ENCODE measurements at places on chromosomes 3 and 15.

DNA sequence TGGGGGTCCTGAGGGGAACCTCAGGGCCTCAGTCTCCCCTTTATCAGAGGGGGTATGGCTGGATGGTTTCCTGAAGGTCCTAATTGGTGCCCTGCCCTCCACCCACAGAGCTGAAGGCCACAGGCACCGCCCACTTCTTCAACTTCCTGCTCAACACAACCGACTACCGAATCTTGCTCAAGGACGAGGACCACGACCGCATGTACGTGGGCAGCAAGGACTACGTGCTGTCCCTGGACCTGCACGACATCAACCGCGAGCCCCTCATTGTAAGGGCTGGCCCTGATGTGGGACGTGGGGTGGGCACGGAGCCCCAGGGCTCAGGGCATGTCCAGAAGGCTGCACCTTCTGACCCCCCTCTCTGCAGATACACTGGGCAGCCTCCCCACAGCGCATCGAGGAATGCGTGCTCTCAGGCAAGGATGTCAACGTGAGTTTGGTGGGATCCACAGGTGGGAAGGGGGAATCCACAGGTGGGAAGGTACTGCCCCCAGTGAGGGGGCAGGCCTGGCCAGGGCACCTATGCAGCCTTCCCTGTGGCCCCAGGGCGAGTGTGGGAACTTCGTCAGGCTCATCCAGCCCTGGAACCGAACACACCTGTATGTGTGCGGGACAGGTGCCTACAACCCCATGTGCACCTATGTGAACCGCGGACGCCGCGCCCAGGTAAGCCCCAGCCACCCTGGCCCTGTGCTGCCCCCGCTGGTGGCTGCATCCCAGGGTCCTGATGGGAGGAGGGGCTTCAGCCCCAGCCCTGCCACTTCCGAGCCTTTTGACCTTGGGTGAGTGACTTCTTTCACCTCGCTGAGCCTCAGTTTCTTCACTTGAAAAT is 17.5 kb upstream of the GNAT1 start:
- no peak for DNase-seq

DNA sequence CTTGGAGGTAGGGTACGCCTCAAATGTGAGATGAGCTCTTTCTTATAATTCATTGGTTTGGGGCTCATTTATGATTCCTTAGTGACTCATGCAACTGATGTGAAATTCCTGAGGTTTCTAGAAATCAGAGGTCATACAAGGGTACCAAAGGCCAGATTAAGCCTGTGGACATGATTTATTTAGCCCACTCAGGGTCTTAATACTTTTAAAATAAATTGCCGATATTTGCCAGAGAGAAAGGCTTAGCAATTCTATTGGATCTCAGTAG is 289.0 kb downstream of the NEK10 start:
- DNase-seq = no peak

DNA sequence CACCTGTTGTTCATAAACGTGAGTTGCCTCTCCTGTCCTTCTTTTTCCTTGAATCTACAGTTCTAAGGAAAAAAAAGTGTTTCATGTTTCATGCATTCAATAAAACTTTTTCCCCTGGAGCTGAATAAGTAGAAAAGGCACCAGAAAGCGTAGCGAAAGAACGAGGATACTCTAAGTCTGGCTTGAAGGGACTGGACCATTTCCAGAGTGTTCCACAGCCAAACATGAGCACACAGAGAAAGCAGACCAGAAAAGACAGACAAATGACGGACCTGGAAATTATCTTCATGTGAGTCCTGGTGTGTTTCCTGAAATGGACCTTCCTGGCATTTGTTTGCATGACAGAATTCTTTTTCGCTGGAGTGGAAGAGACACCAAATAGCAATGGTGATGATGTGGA is 204.7 kb downstream of the SV2B start:
- no peak for DNase-seq

DNA sequence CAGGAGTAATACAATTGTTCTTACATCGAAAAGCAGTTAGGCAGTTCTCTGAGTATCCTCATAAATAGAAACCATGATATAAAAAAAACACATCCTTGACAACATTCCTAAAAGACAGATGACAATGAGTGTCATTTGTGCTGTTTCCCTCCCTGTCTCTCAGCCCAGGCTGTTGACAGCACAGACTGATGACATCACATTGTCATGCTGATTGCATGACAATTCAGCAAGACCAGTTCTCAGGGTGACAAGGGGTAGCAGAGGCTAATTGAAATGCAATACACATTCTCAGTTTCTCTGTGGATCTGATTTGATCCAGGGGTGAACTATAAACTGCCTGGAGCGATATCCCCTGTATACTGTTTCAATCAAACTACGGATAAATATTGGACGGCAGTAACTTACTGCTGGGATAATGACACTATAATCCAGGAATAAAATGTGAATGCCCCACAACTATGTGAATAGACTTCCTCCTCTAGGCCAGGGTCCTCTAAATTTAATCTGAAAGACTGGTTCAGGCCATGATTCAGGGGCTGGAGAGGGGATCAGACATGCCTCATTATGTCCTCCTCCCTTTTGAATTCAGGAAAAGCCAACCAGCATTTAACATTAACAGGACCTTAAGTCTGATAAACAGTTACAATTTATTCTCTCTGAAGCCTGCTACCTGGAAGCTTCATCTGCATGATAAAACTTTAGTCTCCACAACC is 16.7 kb upstream of the EIF1B start:
- no peak for DNase-seq

All from stimulated activated CD4-positive, alpha-beta T cell treated with anti-CD3 and anti-CD28 coated beads, Interleukin-12 subunit alpha, Interleukin-12 subunit beta, amount 100 ng/mL, for 4 hours (primary cell).